ENCODE measurements at places on chromosomes 5 and 9.

- DNase-seq, result no peak
Observed at GRCh38 chr9:27497883-27498417, 26.1 kb upstream of the IFNK start.

DNA sequence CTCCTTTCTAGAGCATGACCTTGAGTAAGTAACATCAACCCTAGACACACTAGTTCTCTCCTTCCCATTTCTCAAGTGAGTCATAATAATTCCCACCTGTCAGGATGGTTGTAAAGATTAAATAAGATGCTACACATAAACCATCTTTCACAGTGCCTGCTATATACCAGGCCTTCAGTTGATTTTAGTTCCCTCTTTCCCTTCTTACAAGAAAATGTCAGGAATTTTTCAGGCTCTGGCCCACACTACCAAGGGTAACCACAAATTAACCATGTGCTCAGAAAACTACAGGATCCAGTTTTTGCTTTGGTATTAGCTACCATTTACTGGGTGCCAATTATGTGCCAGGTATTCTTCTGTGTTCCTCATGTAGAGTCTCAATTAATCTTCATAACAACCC is 42.7 kb upstream of the RARS1 start:
- DNase-seq, result no peak

- no peak for DNase-seq
Observed at GRCh38 chr5:98796197-98796972, 22.9 kb downstream of the RGMB start.

- DNase-seq, result no peak
Observed at GRCh38 chr5:109412981-109413402, 3.2 kb upstream of the PJA2 start.

- DNase-seq, result no peak
Observed at GRCh38 chr5:28862860-28863196, 1824.4 kb upstream of the CDH9 start.

DNA sequence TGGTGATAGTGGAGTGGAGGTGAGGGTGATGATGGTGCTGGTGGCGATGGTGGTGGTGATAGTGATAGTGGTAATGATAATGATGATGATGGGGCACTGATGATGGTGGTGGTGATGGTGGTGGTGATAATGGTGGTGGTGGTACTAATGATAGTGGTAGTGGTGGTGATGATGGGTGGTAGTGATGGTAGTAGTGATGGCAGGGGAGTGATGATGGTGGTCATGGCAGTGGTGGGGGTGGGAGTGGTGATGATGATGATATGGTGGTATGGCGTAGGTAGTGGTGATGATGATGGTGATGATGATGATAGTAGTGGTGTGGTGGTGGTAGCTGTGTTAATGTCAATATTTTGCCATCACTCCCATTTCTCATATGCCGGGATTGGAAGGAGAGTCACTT is 44.5 kb upstream of the ORM1 start:
- DNase-seq, result no peak

GRCh38 chr5:167304834-167305469 is 986.5 kb upstream of the WWC1 start:
- DNase-seq, result no peak

GRCh38 chr9:135355521-135356011 is 124.0 kb upstream of the PPP1R26 start:
- DNase-seq, result no peak

GRCh38 chr9:811106-811531 is 30.4 kb upstream of the DMRT1 start:
- DNase-seq, result no peak

- no peak for DNase-seq
Observed at GRCh38 chr5:31397926-31398557, 133.9 kb downstream of the DROSHA start.

GRCh38 chr5:96483878-96484277 is 50.8 kb upstream of the PCSK1 start:
- no peak for DNase-seq

GRCh38 chr5:179986328-179986727 is 78.6 kb upstream of the TBC1D9B start:
- DNase-seq, result no peak

DNA sequence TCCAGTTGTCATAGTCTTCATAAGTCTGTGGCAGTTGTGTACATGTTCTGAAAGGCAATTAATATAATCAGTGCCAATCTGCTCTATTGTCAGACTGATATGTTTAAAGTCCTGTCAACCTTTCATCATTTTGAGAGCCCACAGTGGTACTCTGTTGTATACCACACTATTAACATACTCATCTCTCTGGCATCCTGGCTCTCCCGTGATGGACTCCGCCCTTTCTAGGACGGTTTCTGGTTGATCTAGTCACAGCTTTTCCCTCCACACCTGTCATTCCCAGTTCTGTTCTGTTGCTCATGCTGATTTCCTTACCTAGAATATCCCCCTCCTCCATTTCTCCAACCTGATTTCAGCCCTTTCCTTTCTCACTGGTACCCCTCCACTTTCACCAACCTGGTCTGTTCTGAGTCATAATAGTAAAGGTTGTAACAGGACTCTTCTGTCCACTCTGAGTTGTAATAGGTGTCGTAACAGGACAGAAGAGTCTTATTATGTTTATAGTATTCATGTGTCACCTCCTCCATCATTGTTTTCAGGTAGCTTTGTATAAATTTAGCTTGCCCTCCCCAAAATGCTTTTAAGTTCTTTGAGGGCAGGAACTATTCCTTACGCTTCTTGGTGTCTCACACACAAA is 4.1 kb downstream of the PTCD2 start:
- DNase-seq, result no peak

GRCh38 chr5:128300181-128300580 is 216.6 kb downstream of the SLC12A2 start:
- DNase-seq, result no peak

DNA sequence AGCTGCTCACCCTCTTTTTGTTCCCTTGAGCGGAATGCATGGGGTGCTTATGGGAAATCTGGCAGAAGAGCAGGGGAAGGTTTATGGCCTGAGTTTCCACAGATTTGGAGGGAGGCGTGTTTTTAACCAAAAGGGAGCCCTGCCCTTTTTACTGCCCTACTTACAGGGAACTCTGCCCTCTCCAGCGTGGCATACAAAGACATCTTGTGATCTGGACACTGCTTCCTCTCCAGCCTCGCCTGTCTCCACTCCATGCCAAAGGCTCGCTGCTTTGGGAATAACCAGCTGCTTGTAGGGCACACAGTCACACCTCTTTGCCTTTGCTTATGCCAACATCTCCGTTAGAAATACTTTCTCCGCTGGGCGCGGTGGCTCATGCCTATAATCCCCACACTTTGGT is 314.2 kb downstream of the ARHGAP26 start:
- DNase-seq, result no peak

- peak; percentile 48 for DNase-seq
Observed at GRCh38 chr9:4842734-4843133, 50.0 kb downstream of the RCL1 start.

GRCh38 chr5:81156732-81157131 is 76.4 kb upstream of the CKMT2 start:
- DNase-seq, result no peak

DNA sequence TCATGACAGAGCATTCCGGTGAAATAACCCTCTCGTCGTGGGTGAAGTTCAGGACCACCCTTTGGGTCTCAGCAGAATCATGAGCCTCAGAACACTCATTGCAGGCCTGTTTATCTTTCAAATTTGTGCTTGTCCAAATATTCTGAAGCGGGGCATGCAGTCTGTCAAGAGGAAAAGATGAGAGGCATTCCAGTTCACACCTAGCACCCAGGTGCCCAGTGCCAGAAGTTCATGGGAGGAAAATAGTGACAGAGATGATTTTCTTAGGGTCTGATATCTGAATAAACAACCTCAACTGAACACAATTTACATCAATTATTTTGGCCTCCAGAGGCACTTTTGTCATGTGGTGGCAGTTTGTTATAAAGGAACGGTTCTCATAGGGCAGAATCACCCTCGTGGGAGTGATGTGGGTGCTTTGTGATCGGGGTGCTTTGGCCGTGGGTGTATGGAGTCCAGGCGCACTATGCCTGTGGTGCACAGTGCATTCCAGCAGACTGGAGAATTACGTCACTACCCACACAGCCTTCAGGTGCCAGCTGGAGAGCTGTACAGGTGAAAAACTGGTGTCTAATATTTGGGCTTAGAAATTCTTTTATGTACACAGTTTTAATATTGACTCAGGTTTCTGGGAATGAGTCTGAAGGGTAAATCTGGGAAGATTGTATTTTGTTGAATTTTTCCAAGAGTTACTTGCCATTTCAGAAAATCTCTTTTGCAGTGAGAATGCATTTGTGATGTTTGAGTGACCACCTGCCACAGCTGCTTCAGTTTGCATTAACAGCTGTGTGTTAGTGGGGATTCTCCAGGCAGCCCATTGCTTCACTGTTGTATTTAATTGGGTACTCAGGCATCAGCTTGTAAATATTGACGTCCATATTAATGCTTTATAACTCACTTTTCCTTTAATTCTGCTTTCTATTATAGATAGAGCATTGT is 289.3 kb downstream of the FANCC start:
- DNase-seq, result no peak

DNA sequence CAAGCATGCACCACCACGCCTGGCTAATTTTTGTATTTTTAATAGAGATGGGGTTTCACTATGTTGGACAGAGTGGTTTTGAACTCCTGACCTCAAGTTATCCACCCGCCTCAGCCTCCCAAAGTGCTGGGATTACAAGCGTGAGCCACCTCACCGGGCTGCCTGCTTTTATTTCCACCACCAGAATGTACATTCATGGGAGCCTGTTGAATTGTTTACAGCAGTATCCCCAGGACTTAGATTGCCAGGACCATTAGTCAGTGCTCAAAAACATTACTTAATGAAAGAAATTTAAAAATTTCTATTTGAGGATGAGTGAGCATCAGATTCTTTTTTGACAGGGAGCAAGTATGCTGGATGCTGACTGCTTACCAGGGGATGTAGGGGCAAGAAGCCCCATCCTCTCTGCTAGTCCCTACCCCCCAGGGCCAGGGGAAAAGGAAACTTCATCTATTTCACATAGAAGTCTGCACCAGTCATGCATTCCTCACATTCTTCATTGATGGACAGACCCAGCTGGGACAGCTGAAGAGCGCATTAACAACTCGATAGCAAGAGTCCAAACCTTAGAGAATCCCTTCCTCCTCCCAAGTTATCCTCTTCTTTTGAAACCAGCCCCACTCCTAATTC is 10.3 kb upstream of the RGMB start:
- DNase-seq, result no peak

GRCh38 chr9:127537014-127537413 is 75.1 kb upstream of the STXBP1 start:
- DNase-seq, result no peak

DNA sequence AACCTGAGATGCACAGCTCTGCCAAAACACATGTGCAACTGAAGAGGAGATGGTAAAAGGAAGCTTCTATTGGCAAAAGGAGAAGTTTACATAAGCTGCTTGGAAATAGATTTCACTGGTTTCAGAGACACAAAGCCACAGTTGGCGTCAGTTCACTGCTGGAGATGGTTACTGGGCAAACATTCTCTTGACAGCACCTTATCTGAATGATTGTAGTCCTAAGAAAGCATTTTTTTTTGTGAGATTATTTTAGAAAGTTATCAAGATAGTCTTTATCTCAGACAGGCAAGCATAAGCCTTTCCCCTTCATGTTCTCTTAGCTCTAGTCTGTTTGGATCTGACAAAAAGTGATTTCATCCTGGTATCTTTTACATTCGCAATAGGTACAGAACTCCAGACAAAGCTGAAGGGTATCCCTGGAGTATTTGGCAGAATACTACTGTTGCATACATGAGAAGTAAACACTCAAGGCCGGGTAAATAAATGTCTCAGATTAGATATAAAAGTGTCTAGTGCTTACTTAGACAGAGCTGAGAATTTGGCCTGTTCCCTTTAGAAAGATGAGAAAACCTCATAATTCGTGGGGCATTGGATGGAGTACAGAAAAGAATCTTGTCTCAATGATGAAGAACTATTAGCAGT is 1668.0 kb upstream of the NUDT12 start:
- DNase-seq, result no peak

DNA sequence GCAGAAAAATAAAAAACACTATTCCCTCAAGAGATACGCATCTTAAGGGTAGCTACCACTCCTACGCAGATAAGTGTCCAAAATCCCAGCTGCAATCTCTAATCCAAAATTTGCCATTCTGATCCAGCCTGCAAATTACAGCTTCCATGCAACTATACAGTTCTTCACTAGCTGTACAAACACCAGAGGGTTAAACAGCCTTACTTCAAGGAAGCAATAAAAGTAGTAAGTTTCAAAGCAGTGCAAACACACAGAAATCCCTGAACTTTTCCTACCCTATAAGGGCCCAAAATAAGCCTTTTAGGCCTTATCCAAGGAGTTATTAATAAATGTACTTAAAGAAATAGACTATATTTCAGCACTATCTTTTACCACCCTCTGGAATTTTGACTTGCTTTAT is 39.5 kb downstream of the PWWP2A start:
- no peak for DNase-seq

- DNase-seq, result no peak
Observed at GRCh38 chr5:148972974-148973374, 89.9 kb downstream of the SH3TC2 start.

GRCh38 chr9:135183528-135184180 is 96.2 kb downstream of the OLFM1 start:
- no peak for DNase-seq

DNA sequence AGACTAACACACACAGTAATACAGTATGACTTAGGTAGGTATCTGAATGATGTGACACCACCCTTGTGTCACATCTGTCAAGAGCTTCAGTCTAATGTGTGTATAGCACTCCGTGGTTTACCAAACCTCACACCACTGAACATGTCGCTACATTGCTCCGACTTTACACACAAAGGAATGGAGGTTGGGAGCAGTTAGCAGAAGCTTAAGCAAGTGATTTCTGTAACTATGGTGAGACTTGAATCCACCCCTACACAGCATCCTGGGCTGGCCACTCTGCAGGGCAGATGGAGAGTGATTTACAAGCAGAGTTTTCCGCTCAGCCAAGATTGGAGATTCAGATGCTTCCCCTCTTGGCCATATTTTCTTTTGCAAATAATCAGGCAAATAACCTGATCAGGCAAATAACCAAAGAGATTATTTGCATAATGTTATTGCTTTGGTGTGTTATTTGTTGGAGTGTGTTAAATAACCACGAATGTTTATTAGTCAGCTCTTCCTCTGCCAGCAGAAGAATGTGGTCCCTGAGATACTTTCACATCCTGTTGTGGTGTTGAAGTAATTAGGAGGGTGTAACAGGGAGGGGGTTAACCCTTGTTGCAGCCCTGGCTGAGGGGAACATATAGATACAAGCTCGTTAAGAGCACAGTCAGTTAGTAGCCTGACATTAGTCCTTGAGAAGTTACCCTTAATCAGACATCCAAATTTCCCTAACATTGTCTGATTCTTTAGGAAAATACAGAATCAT is 92.8 kb downstream of the SNX18 start:
- DNase-seq, result no peak

DNA sequence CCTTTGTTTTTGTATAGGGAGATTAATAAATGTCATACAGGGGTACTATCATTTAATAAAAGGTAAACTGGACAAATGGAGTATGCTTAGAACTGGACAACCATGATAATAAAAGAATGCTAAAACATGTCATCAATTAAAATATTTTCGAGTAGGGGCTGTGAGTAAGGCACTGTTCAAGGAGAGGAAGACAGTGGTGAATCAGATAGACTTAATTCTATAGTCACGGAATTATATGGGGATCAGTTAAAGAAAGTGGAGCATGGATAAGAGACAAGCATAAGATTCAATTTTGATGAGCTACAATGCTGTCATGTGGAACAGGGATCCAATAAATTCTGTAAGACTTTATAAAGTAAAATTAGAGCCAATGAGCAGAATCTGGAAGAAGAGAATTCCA is 104.5 kb downstream of the HMHB1 start:
- no peak for DNase-seq

GRCh38 chr5:172543484-172544298 is 89.4 kb upstream of the SH3PXD2B start:
- DNase-seq, result no peak

- no peak for DNase-seq
Observed at GRCh38 chr5:136276946-136277345, 84.0 kb upstream of the SMIM32 start.

Data from hematopoietic multipotent progenitor cell treated with erythropoietin and hydrocortisone succinate and interleukin-3 and kit ligand, for 17 days (in vitro differentiated cells).